Right ventricle myocardium inferior (tissue), 1 donor: ENCODE measurements at places on chromosomes 7 and 10.

DNA sequence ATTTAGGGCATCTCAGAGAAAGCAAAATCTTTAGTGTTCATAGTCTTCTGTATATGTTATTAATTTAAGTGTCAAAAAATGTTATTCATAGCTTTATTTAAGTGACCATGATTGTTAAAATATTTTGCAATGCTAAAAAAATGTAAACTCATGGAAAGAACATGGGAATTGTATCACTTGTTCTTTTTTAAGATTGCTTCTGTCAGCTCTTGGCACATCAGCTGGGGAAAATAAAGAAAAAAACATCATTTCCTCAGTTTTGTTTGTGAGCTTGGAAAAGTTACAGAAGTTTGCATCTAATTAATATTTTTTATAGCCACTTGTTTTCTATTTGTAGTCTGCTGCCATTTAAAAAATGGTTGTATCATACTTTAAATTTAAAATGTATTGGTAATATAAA lies 285.9 kb upstream of the CSTF2T start:
- no peak for DNase-seq

DNA sequence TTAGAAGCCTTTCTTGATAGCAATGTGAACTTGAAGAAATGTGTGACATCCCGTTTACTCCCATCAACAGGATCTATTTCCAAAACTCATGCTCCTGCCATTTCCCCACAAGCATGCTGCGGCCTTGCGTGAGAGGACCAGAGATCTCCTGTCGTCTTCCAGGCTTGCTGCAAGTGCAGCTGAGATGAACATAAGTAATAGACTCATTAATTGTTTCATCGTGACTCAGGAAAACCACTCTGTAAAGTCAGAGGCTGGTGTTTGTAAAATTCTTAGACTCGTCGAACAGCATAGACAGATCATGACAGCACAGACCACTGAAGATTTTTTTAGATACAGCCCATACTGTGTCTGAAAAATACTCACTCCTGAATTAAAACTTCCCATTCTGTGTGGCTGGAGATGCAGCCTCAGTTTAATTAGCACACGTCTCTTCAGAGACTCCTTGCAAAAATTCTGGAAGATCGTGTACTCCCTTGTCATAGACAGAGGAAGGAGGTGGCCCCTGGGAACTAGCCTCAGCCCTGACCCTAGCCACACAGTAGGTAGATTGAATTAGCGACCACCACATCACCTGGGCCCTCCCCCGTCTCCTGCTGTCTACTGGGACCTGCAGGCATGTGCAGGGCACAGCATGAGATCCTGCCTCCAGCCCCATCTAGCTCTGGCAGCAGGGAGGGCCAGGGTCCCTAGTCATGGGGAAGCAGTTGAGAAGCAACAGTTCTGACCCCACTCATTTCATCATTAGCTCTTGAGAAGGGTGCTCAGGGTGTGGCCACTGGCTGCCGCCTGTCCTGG lies 226.0 kb downstream of the CELF2 start:
- DNase-seq = no peak

GRCh38 chr10:62637249-62638061 lies 167.1 kb upstream of the ADO start:
- DNase-seq = no peak

- DNase-seq = no peak
Measured at GRCh38 chr7:152467225-152467624, 31.4 kb upstream of the KMT2C start.

DNA sequence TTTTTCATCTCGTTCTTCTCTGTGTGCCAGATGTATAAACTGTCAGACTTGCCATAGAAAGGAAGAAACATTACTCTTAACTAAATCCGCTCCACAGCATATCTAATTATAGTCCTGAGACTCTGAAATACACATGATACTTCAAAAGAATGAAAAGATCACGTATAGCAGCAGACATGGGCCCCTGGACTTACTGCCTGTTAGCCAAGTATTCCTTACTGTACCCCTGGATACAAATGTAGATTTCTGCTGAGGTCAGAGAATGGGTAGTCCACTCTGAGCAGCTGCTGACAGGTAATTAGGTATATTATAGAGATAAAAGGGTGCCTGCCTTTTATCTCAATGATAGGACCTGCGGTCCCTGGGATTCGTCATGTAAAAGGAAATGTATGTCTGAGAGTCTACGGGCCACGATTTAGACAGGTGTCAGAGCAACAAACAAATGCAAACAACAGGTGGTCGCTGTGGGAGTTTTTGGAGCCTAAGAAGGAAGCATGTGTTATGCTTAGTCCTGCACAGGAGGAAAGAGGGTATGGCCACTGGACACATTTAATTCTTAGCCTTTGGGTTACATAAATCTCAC lies 69.4 kb downstream of the VOPP1 start:
- no peak for DNase-seq

- no peak for DNase-seq
Measured at GRCh38 chr7:40500219-40500618, 365.4 kb downstream of the SUGCT start.

GRCh38 chr7:114084002-114084471 lies 165.2 kb upstream of the PPP1R3A start:
- no peak for DNase-seq

- DNase-seq = no peak
Measured at GRCh38 chr10:95660283-95660682, 3.8 kb upstream of the ALDH18A1 start.

DNA sequence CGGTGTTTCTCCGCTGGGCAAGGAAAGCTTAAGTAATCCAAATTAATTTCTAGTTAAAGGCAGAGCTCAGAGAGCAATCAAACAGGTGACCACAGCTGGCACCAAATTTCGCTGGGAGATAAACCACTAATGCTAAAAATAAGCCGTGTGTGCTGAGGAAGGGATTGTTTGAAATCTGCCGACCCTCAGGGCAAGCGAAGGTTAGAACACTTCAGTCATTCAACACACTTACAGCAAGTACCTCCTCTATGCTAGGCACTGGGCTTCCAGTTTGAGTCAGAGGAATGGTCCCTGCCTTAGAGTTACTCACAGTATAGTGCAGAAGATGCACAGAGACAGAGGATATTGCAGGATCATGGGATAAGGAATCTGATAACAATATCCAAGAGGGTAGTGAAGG lies 467.9 kb upstream of the PODXL start:
- no peak for DNase-seq

DNA sequence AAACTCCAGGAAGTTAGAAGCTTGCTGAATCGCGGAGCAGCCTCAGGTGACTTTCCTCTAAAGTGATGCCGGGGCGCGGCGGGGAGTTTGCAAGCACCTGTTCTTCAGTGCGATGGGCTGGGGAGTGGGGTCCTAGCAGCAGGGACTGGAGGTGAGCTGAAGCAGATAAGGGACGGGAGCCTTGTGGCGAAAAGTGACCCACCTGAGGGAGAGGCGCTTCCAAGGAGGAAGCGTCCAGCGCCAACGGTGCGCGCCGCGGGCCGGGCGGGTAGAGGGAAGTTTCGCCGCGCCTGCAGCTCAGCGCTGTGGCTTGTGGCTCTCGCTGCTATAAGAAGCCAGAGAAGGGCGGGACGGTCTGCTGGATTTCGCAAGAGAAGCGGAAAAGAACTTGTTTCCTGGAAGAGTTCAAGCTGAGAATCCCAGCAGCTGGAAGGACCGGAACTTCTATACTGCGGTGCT lies at the start of gene STEAP4:
Gene STEAP4 (minus strand): TSS at position 305 of the 459 bp plus-strand sequence. CDS start 22,625 bp downstream, outside the sequence.
- DNase-seq = peak; percentile 93

DNA sequence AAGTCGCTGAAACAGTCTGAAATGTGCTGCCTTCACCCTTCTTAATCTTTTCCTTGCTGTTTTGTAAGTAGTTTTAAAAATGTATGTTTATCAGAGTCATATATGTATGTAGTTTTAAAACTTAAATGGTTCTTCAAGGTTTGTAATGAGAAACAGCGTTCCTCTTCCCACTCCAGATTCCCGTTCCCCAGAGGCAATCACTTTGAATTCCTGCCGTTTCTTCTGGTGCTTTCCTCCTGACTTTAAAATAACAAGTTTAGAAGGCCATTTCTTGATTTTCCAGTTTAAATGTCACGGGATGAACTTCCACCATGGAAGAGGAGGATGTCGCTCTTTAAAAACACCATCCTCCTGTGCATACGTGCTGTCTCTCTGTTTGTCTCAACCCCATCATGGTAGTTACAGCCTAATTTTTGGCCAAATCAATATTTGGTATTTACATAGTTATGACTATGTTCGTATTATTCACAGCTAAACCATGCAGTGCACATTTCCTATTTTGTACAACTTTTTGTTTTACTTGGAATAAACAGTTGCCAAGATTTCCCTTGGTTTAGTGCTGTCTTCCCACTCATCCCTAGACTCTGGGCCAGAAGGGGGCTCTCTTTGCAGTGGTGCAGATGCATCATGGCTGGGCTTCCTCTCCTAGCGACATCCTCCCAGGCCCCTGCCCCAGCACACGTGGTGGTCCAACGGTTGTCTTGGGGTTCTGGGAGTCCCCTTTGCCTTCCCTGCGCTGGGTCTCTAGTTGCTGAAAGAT lies 151.4 kb downstream of the PTPN20 start:
- no peak for DNase-seq

GRCh38 chr10:124249812-124250432 lies 156.5 kb upstream of the CHST15 start:
- DNase-seq = no peak

DNA sequence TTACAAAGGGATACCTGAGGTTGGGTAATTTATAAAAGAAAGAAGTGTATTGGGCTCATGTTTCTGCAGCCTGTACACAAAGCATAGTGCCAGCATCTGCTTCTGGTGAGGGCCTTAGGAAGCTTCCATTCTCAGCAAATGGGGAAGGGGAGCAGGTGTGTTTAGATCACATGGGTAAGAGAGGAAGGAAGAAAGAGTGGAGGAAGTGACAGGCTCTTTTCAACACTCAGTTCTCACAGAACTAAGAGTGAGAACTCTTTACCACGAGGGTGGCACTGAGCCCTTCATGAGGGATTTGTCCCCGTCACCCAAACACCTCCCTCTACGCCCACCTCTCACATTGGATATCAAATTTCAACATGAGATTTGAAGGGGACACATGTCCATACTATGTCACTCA lies 506 bp upstream of the FAM170B start:
- no peak for DNase-seq

- DNase-seq = no peak
Measured at GRCh38 chr7:151435103-151435916, 4.6 kb downstream of the CRYGN start.

GRCh38 chr7:125118444-125118843 lies 188.8 kb upstream of the POT1 start:
- no peak for DNase-seq

DNA sequence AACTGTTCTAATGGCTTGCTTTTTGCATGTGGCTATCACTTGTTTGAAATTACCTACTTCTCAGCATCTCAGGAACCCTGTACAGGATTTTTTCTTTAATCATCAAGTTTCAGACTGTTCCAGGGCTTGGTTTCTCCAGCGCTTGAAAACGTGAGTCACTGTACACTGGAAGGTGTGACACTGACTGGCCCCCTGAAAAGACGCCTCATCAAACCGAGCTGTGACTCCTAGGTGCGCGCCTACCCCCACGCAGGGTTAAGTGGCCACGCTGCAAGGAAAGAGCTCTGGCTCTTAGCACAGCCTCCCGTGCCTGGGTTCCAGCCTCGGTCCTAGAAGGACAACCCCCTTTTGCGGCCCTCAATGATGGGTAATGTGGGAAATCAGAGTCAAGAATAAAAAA lies 81.0 kb downstream of the EBF3 start:
- DNase-seq = no peak

DNA sequence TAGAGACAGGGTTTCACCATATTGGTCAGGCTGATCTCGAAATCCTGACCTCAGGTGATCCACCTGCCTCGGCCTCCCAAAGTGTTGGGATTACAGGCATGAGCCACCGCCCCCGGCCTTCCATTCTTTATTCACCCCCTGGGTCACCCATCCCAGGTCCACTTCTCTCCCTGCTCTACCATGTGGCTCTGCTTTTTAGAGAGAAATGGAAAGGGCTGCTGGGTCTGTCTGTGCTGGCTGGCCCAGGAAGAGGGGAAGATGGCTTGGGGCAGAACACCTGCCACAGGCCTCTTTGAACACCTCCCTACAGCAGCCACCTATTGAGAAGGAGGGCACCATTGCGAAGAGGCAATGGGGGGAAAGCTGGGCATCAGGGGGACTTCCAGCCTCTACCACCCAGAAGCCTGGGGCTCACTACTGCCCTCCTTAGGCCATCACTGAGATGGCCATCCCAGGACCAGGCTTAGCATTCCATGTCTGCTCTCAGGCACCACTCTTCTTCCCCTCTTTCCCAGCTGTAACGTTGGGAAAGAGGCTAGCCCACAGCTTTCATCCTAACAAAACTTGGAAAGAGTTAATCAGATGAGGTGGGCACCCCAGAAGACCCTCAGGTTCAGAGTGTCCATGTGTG lies 256.3 kb downstream of the GRID1 start:
- no peak for DNase-seq

DNA sequence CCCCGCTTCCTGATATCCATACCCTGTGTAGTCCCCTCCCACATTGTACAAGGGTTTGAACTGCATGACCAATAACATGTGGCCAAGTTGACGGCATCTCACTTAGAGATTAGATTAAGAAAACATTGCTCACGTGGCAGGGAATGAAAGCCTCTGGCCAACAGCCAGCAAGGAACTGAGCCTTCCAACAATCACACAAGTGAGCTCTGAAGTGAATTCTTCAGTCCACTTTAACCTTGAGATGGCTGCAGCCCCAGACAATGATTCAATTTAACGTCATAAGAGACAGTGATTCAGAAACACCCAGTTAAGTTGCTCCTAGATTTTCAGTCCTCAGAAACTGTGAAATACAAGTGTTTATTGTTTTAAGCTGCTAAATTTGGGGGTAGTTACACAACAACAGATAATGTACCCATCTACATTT lies 165.9 kb upstream of the PLXNA4 start:
- DNase-seq = no peak

DNA sequence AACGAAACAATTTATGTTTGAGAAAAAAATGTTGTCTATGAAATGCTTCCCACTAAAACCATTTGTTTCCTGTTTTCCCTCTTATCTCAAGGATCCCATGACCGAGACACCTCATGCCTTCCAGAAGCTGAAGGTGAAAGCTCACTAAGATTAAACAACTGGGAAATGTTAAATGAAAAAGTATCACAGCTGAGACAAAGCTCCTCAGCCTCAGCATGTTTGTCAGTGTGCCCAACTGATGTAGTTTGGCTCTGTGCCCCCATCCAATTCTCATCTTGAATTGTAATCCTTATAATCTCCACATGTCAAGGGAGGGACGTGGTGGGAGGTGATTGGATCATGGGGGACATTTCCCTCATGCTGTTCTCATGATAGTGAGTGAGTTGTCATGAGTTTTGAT lies 327.3 kb downstream of the HTR7 start:
- no peak for DNase-seq

- no peak for DNase-seq
Measured at GRCh38 chr10:23157691-23158369, 34.3 kb upstream of the PTF1A start.

DNA sequence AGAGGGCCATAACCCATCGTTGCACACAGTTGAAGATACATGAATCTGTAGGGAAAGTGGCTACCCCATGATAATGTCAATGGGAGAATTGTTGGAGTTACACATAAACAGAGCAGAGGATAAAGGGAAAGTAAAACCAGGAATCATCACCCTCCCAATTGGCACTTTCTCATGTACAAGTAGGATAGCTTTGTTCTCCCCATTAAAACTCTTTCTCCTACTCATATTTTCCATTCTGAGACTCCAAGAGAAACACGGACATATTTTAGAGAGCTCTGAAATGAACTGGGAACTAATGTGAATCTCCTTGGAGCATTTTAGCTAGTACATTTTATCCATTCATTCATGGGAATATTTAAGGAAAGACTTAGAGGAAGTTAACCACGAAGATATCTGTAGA lies 17.2 kb upstream of the LRRC17 start:
- no peak for DNase-seq

- DNase-seq = no peak
Measured at GRCh38 chr10:35346248-35346647, 9.9 kb downstream of the CCNY start.
